ENCODE measurements at places on chromosomes 6 and 20. TPM values are rescaled to one million over a fixed set of nuclear protein-coding genes. Genes with fewer than 3 reads are reported as not detected.

The RSPO3 gene
- polyA plus RNA-seq, result 21.6 TPM

The SRSF6 gene
- 328 TPM for polyA plus RNA-seq

The PTCHD4 gene
- polyA plus RNA-seq, result 1.1 TPM

The COL9A1 gene
- polyA plus RNA-seq, result 37.5 TPM

The SLC17A1 gene
- polyA plus RNA-seq, result 24.6 TPM

The ALDH8A1 gene
- polyA plus RNA-seq, result 36.4 TPM

The WFDC11 gene
- polyA plus RNA-seq, result not detected

The TMC2 gene
- polyA plus RNA-seq, result 0.32 TPM

The ASCC3 gene
- 26.3 TPM for polyA plus RNA-seq

The EEF1A2 gene
- 2.3 TPM for polyA plus RNA-seq

The BMP5 gene
- polyA plus RNA-seq, result 6.6 TPM

The TGM2 gene
- 40.4 TPM for polyA plus RNA-seq

DNA sequence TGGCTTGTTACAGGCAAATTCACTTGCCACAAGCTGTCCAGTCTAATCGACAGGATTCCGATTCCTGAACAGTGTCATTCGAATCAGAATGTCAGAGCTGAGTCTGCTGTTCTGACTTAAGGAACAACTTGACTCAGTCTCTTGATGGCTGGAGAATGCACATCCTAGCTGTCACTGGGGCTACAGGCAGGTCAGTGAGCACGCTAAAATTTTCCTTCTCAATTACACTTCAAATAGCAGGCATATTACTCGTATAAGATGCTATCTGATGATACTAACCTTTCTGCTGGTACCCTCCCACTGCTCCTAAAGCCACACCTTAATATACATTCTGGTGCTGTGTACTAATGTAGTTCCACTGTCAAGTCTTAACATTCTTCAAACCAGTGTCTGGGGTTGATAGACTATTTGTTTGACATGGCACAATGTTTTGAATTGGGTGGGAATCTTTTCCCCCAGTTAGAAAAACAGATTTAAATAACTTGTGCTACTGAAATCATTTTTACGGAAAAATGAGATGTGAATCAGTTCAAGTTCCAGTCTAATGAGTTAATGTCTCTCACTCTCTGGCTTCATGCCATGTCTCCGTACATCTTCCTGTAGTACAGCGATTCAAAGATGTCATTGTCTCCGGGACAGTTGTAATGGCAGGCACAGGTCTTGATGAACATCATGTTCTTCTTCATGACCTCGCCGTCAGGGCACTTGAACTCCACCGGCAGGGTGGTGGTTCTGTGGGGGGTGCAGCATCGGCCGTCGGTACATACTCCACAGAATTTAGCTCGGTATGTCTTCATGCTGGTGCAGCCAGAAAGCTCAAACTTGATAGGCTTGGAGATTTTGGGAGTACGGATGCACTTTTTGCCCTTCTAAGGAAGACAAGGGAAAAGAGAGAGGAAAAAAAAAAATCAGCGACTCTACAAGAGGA, 2.2 kb downstream of the CCN2 start:
- no peak for DNase-seq

GRCh38 chr20:2839732-2840137, 720 bp downstream of the PCED1A start:
- no peak for DNase-seq

DNA sequence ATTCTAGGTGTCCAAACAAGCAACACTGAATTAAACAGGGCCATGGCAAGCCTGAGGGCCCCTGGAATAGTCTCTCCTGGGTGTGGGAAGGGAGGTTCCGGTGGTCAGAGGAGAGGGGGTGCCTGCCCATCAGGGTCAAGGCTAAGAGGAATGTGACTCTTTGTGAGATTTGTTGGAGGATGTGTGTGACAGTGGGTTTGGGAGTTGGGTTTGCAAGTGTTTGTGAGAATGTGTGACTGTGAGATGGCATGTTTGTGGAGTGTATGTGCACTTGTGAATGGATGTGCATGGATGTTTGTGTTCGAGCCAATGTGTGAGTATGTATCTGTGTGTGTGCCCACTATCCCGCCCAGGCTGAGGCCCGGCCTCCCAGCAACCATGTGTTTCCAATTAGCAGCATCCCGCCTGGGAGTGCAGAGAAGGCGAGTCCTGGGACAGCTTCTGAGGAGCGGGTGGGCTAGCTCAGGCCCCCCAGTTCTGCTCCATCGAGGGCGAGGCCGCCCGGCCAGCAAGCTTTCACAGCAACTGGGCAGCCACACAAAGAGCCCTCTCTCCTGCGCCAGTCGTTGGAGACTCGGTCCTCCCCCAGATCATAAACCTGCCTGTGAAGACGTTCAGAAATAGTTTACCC, 12.6 kb downstream of the FOXC1 start:
- DNase-seq, result no peak

DNA sequence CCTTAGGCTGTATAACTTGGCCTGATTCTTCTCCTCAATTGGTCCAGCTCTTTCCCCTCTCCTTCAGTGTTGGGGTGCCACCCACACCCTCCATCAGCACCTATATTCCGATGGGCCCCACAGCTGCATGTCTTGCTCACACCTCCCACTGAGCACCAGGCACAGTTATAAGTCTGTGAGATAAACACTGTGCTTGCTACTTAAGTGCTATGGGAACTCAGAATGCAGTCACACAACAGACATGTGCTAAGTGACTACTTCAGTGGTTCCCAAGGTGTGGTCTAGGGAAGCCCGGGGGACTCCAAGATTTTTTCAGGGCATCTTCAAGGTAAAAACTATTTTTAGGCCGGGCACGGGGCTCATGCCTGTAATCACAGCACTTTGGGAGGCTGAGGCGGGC, 7.3 kb downstream of the ZC3H12D start:
- DNase-seq, result no peak

DNA sequence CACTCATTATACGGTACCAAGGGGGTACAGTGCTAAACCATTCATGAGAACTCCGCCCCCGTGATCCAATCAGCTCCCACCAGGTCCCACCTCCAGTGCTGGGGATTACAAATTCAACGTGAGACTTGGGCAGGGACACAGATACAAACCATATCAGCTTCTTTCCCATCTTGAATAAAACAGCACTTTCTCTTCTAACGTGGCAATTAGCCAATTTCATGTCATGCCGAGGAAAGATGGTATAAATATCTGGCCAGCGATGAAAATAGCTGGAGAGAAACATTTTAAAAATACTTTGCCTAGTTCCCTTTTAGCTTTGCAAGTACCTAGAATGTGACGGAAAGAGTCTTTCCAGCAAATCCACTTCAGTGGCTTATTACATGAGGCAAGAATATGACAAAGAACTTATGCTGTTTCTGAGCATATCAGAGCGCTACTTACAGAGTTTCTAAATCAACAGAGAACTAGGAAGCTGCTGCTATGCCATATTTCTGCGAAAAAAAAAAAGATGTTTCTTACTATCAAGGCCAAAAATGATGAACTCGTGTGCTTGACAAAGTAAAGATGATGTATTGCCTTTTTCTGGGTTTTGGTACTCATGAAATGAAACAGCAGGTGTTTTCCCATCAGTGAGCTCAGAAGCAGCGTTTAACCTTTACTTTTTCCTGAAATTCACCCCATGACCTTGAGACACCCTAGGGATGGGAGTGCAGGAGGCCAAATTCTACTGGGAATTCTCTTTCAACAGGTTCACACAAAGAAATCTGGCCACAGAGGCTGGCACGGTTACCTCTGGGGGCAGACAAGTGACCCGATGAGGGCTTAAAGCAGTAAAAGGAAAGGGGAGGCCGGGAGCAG, 37.9 kb downstream of the AGPAT4 start:
- no peak for DNase-seq

- DNase-seq, result no peak
Measured at GRCh38 chr6:36964349-36964748, 9.8 kb downstream of the PI16 start.

- DNase-seq, result no peak
Measured at GRCh38 chr6:37819802-37820717, 533 bp downstream of the ZFAND3 start.

DNA sequence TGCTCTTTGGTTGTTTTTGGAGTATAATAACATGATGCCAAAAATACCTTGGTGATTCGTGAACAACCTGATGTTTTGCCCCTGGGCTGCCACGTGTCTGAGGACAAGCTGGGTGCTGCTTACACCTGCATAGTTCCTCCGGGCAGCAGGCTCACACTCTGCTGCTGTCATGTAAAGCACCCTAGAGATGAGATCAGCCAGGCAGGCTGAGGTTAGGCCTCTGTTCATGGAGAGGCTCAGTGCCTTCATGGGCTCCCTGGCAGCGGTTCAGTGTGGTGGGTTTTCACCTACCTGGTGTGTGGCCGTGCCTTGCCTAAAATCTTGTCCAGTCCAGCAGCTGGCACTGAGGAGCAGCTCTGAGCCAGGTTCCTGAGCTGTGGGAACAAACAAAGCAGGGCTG, 60.1 kb upstream of the TAGAP start:
- DNase-seq, result no peak

GRCh38 chr6:137589067-137589848, 95.1 kb upstream of the OLIG3 start:
- DNase-seq, result no peak

GRCh38 chr6:32298632-32299336, 72.9 kb downstream of the TSBP1 start:
- no peak for DNase-seq

- DNase-seq, result no peak
Measured at GRCh38 chr6:32815996-32816395, 806 bp downstream of the HLA-DOB start.

DNA sequence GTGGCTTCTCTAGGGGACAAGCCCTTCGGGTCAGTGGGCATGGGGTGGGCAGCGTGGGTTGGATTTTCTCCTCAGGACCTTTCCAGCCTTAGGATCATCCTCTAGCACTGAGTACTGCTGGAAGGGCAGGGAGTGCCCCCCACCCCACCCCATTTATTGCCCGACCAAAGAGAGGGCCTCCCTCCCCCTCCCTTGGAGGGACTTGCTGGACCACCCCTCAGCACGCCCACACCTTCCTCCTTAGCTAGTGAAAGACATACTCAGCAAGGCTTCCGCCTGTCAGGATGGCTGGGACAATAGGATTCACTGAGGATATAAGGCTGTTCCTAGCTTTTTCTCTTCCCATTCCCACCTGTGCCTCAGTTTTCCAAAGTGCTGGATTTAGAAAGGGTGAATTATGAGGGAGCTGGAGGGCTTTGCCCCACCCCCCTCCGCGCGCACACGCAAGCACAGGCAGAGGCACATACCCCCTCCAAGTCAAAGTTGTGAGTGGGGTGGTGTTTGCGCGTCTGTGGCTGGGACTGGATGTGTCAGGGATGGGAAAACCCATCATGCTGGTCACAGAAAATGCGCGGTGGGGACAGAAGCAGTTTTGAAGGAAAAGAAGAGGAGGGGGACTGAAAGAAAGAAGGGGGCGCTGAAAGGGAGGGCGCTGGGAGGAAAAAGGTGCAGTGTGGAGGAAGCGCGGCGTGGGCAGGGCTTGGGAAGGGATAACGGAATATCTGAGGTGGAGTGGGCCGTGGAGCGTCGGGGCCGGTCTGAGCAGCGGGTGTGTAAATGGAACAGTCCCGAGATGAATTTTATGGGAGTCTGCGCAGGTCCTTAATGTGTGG, 693 bp upstream of the SLC29A1 start:
- no peak for DNase-seq

- no peak for DNase-seq
Measured at GRCh38 chr6:113039005-113039404, 691.9 kb downstream of the RFPL4B start.

DNA sequence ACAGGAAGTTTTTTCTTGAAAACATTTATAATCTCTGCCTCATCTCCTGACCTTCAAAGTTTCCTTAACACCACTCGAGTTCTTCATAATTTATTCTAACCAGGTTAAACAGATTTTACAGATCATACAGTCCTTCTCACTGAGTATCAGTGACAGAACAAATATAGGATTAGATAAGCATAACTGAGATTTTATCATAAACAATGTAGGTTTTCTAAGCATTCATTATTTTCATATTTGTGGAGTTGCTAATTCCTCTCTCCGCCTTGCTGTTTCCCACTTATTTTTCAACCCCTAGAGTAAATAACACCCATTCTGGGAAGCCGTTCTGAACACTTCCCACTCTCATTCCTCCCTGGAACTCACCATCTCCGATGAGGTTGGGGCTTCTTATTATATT, 229.9 kb downstream of the HACE1 start:
- no peak for DNase-seq

GRCh38 chr6:164062872-164063271, 648.4 kb downstream of the QKI start:
- no peak for DNase-seq

- no peak for DNase-seq
Measured at GRCh38 chr6:25320459-25320858, 41.3 kb downstream of the CARMIL1 start.

GRCh38 chr20:33013701-33014326, 6.3 kb downstream of the BPIFB2 start:
- DNase-seq, result no peak

- DNase-seq, result no peak
Measured at GRCh38 chr6:73817253-73817652, 121.2 kb downstream of the CD109 start.

DNA sequence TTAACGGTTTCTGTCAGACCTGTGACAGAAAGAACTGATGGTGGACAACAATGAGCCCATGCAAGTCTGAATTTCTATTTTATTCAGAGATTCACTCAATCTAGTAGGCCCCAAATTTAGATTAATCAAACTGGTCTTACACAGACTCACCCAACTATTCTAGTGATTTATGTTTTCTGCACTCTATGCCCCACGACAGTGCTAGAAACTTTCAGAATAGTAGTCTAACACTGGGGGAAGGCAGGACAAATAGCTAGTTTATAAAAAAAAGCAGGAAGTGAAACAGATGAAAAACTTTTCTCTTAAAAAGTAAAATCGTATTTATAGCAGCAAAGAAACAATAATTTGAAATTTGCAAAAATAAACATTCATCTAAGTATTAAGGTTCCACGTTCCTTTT, 5.0 kb downstream of the TCP11 start:
- no peak for DNase-seq

DNA sequence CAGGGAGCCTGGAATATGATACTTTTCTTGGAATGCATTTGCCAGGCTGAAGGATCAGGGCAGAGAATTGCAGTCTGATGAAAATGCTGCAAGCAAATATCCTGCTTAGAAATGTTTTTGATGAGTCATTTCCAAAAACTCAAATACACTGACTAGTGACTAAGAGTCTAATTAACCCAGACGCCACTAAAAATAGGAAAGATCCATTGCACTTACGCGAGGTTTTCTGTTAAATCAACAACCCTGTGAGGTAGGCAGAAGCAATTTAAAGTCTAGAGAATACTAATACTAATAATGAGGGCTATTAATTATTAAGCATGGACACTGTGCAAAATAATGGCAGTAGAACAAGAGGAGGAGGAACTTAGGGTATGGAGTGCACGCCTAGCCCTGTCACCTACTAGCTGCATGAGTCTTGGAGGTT, 130.1 kb upstream of the DOK5 start:
- no peak for DNase-seq

DNA sequence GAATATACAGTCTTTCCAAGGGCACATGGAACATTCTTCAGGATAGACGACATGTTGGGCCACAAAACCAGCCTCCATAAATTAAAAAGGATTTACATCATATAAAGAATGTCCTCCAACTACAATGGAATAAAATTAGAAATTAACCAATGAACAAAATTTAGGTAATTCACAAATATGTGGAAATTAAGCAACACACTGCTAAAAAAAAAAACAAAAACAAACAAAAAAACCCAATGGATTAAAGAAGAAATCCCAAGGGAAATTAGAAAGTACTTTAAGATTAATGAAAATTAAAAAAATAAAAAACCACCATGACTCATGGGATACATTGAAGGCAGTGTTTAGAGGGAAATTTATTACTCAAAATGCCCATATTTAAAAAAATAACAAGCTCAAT, 21.4 kb upstream of the NT5E start:
- DNase-seq, result no peak

GRCh38 chr6:154822947-154823558, 89.8 kb downstream of the SCAF8 start:
- DNase-seq, result no peak

Measured in renal cortex interstitium (tissue), 15 donors.